ENCODE measurements at places on chromosomes 13 and 19.

DNA sequence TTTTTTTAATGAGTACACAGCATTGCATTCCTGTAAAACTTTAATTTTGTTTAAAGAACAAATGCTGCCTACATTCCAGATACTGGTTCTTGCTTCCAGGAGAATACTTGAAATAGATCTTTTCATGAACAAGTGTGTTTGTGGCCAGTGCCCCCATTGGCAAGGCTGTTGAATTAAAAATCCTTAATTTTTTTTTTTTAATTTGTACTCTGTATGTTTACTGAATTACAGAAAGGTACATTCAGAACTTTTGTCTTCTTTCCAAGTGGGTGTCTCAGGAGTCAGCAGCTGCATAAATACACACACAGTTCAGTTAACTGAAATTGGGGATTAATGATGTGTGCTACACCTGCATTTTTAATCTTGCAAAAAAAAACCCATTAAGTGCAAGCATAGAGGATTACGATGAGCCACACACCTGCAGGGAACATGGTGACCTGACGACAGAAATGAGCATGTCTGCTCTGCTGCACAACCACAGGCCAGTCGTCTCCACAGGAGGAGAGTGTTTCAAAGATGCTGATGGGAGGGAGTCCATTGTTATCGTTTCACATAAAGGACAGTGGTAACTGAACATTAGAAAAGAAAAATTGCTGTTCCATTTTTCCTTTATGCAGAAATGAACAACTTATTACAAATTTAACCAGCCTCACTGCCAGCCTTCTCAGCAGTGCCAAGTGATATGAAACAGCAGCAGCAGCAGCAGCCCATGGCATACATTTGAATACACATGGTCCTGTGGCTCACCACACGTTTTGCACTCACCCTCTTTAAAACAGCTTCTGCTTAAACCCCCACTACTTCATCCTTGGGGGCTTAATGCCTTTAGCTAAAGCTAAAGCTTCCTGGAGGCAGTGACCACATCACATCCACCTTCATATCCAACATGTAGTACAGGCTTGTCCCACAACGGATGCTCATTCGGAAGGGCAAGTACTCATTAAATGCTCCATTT lies 72.3 kb upstream of the RFC3 start:
- no peak for DNase-seq

DNA sequence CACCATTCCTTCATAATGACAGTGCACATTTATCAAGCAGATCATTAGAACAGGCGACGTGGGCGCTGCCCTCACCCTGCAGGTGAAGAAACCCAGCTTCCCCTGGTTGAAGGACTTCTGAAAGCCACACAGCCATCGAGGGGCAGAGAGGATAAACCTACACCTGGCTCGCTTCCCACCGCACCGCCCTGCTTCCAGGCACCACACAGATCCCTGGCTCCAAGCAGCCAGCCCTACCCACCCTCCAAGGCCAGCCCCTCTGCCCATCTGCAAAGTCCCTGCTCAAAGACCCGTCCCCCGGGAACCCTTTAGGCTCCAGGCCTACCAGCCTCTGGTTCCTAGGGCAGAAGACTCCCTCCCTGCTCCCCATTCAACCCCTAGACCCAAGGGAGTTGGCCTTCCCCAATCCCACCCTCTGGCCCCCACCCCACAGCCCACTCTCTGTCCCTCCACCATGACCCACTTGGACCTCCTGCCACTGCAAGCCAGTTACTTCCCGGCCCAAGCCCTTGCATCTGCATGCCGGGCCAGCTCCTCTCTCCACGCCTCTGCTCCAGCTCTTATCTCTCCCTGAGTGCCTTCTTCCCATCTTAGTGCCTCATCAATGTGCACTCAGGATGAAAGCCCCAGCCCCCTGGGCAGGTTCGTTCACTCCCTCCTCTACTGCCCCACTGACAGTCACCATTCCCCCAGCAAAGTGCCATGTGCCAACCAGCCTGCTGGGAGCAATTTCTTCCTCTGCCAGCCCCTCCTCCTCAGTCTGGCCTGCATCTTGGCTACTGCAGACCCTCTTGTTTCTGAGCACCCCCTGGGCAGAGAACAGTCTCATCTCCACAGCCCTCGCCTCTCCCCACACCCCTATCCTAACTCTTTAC lies 28.0 kb downstream of the PEPD start:
- no peak for DNase-seq

DNA sequence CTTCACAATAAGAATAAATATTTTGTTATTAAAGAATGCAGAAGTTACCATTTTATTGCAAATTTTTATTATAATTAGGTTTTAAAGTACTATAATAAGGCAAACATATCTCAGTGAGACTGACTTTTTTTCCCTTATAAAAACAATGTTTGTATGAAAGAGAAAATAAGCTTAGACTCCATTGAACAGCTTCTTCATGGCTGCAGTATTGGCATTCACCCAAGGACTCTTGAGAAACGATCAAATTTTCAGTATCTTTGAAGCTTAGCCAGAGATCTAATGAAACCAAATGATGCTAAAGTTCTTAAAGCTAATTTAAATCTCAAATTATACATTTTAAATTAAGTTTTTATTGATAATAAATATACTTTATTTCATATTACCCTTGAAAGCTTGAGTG lies 128.3 kb downstream of the GGACT start:
- no peak for DNase-seq

- no peak for DNase-seq
These were observed 43.4 kb upstream of the MAP3K10 start for GRCh38 chr19:40147693-40148347.
